ENCODE measurements at places on chromosomes 4 and X.

DNA sequence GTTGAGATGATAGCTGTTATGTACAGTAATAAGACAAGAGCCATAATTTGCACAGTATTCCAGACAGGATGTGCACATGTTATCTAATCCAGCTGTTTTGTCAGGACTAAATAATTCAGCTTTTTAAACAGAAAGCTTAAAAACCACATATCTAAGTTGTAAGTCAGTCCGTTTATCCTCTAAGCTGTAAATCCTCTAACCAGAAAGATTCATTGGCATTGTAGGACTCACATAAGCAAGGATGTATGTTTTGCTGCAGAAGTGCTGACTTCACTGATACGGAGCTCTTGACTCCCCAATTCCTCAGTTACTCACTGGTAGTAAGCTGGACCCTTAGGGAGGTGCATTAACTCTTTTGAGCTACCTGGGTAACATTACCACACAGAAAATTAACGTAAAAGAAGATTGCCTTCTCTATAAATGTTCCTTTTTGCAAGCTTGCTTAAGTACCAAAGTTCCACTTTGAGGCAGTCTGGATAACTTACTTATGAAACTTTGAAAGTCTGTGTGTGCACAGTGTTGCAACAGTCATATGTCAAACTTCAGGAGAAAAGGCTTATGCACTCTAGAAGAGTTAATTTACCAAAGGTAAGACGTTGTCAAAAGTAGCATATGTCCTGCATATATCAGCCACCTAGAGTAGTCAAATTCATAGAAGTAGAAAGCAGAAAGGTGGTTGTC is 58.3 kb upstream of the MAGEB2 start:
- DNase-seq = no peak

- peak; percentile 93 for DNase-seq
Observed at GRCh38 chr4:112857461-112857860, 192.0 kb upstream of the ANK2 start.

GRCh38 chr4:70688795-70689231 is 481 bp downstream of the UTP3 start:
- DNase-seq = no peak

DNA sequence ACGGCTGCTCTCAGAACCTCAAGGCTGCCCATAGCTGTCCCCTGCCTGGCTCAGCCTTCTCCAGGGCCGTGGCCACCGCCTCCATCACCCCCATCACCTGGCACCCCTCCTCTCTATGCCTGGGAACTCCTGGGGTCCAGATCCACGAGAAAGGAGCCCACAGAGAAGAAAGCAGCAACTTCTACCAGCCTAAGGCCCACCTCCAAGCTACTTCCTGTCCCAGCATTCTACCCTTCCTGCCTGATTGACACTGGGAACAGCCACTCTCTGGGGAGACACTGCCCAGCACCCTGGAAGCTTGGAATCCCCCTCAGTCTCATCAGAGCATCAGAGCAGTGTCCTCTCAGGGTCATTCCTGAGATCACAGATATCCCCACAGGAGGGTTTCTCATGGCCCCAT is 36.9 kb upstream of the PROM1 start:
- no peak for DNase-seq

DNA sequence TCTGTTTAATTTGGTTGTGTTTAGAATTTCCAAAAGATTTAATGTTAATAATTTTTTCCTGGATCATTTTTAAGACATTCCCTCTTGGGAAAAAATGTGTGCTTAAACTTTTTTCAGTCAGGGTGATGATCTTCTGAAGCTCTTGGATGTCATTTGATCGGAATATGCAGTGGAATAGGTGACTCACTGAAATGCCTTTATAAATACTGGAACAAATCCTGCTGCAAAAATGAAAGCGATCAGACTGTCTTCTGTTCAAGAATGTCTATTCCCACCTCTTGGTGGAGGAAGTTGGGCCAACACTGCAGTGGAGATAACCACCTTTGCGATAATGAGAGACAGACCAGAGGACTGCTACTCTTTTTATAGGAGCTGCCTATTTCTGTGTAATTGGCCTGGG is 46.7 kb downstream of the LARP1B start:
- DNase-seq = peak; percentile 34

DNA sequence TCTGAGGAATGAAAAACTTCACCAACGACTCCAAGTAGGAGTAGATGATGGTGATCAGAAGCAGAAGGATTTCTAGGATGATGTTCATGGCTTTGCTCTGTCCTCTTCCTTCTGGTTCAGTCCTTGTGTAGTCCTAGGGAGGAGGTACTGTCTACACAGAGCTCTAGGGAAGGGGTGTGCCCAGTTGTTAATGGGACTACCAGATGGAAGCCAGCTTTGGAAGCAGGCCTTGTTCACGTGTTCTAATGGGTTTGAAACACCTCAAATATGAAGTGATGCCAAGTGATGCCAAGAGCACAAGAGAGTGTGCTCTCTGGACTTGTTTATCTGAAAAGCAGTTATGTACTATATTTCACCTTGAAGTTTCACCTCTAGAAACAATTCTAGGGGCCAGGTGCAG is at the start of gene HSD17B13:
TSS of gene HSD17B13 (minus strand) at position 129 of the 400 bp plus-strand sequence. CDS start at position 88, 41 bp downstream.
- DNase-seq = no peak

- DNase-seq = no peak
Observed at GRCh38 chr4:36734334-36734733, 452.9 kb downstream of the DTHD1 start.

DNA sequence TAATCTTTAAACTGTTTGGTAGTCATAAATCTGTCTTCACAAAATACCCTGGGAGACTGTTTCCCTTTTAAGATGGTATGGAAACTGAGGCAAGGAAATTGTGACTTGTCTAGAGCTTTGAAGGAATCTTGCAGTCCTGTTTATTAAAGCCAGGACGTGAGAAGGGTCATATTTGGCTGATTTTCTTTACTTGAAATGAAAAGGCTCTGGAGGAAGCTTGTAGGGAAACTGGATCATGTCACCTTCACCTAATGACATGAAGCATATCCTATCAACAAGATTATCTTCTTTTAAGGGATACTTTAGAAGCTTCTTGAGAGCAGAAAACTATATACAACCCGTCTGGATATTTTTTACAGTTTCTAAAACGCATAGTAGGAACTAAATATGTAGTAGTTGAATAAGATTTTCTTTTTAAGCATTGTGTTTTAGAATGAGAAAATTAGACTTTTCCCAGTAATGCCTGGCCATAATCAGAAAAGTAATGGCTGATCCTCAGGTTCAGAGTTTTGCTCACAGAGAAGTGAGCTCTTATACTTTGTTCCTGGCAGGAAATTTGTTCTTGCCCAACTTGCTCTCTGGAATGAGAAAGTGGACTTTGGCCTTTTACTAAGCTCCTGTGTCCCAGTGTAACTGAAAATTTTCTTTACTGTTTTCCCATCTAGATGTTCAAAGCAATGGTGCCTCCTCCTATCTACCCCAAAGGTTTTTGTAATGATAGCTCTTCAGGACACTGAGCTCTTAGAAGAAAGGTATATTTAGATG is 136.8 kb upstream of the AFF2 start:
- DNase-seq = no peak

DNA sequence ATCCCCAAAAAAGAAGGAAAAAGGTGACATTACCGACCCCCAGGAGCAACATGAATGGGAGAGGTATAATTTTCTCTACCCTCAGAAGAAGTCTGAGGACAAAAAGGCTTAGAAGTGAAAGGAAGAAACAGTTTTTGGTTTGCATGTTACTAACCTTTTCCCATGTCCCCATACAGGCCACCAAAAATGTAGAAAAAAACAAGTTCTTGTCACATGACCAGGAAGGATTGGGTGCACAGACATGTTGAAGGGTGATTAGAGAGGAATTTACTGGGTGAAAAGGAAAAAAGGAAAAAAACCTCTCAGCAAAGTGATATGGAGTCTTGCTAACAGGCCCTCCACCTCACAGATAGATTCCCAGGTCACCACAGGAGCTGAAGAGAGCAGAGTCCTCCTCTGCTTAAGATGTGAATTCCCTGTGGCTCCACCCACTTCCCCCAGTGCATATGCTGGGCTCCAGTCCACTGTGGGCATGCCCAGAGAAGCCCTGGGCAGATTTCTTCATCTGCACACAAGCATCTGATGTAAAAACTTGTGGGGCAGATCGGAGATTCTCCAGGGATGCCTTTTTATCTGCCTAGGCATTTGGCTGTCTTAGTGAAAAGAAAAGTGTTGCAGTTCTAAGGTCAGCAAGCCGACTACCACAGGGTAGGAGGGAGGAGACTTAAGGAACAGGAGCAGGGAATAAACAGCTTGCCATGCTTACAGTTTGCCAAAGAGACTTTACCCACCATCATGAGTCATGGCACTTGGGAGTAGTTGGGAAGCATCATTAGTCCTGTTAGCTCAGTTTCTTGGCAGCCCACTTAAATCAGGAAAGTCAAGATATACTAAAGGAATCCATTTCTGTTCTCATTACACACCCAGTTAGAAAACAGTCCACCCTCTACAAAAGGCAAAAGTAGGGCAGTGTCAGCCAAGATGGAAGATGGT is 25.0 kb upstream of the PASD1 start:
- no peak for DNase-seq

- DNase-seq = no peak
Observed at GRCh38 chr4:1516261-1516660, 110.0 kb upstream of the NKX1-1 start.

DNA sequence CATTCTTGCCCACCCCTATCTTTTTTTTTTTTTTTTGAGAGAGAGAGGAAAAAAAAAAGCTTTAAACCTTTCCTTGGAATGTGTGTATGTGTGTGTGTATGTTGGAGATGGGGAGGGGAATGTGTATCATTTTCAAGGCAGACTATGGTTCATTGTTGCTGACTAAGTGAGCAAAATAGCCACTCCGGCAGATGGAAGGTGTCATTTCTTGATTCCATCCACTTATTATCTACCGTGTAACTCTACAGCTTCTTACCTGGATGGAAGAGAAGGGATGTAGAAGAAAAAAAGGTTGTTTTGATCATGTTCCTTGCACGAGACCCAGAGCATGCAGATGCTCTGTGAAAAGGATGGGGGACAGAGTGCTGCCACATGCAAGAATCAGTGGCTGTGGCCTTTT is 5.9 kb upstream of the GK2 start:
- no peak for DNase-seq

DNA sequence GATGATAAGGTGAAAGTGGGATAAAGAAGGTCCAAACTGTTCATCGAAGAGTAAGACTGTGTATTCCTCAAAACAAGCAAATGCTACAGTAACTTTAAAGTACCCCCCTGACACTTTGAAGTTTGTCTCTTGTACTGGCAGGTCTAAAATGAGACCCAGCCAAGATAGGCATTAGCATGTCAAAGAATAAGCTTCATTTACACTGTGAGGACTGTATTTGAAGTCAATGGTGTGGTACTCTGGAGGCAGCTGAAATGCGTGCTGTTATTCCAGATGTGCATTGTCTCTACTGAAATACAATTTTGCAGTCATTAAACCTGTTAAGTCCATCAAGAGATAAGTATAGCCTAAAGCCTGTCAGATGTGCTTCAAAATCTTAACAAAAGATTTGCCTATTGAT is 288.9 kb upstream of the TECRL start:
- no peak for DNase-seq

- DNase-seq = no peak
Observed at GRCh38 chrX:137426695-137427425, 139.1 kb upstream of the ZIC3 start.

DNA sequence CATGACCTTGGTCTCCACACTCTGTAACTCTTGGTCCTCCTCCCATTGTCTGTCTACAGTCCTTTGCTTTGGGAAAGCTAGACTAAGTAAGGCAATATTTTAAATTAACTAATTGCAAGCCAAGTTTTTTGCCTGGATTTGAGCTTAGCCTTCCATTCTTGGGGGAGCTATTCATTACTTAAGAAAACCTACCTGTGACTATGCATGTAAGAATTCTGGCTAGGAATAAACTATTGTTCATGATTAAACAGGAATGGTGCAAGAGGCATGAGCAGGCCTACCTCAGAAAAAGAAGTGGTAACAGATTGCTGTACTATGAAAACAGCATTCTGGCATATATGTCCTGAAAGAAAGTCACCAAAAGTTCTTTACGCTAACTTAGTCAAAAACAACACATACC is 309.4 kb downstream of the MAPK10 start:
- DNase-seq = no peak

DNA sequence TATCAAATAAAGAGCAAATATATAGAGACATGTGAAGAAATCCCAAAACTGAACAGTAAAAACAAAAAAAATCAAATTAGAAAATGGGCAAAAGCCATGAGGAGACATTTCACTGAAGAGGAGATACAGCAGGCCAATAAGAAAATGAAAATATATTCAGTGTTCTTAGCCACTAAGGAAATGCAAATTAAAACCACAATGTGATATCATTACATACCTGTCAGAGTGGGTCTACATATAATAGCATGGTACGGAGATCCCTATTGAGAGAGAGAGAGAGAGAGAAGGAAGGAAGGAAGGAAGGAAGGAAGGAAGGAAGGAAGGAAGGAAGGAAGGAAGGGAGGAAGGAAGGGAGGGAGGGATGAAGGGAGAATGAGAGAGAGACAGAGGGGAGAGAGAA is 707.0 kb upstream of the ACTRT1 start:
- no peak for DNase-seq

DNA sequence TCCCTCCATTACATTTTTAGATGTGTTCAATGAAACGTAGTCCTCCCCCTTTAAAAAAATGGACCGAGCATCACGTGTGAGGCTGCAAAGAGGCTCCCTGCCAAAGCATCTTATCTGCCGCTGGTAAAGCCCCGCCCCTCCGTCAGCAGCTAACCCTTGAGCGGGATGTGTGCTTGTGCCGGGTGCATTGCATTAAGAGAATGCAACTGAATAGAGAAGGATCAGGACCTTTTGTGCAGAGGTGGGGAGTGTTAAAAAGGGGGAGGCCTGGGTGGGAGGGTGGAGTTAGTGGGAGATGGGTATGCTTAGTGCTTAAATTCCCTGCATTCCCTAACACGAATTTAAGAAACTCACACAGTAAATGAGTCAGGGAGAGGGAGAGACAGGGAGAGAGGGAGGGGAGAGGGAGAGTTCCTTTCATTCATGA is 66.0 kb downstream of the TBL1X start:
- DNase-seq = peak; percentile 88

GRCh38 chr4:128879283-128879682 is 69.8 kb downstream of the JADE1 start:
- DNase-seq = no peak

DNA sequence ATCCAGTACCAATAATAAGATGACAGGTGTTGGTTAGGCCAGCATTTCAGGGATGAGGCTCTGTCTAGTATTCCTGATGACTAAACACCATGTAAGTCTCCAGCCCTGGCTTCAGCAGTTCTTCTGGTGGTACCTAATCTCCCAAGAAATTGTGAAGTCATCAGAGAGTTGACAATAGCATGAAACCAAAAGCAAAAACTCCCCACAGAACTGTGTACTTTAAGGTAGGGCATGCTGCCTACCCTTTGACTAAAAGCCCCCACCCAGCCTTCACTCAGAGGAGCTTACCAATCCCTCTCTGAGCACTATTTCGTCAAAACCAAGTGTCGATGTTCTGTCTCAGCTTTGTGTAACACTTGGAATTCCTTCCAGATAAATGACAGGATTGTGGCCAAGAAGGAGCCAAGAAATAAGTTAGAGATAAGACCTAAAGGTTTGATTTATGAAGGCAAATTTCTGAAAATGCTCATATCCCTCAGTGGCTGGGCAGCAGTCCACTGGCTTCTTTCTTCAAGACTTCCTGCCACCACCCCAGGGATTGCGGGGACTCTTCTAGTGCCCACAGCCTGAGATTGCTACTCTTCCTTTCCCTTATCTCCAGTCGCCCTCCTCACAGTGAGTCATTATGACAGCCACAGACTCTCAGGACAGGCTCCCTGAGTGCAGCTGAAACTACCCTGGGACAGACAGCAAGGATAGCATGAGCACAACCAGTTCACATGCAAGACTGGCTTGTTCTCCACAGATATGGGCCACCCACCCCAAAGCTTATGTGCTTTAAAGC is 67.3 kb upstream of the LHFPL1 start:
- peak; percentile 27 for DNase-seq

GRCh38 chrX:24395775-24396174 is 35.3 kb downstream of the SUPT20HL1 start:
- peak; percentile 66 for DNase-seq

GRCh38 chr4:25865586-25865985 is 2.8 kb upstream of the SEL1L3 start:
- no peak for DNase-seq
